GM12891 (cell line): ENCODE measurements at places on chromosomes 1 and 21.

DNA sequence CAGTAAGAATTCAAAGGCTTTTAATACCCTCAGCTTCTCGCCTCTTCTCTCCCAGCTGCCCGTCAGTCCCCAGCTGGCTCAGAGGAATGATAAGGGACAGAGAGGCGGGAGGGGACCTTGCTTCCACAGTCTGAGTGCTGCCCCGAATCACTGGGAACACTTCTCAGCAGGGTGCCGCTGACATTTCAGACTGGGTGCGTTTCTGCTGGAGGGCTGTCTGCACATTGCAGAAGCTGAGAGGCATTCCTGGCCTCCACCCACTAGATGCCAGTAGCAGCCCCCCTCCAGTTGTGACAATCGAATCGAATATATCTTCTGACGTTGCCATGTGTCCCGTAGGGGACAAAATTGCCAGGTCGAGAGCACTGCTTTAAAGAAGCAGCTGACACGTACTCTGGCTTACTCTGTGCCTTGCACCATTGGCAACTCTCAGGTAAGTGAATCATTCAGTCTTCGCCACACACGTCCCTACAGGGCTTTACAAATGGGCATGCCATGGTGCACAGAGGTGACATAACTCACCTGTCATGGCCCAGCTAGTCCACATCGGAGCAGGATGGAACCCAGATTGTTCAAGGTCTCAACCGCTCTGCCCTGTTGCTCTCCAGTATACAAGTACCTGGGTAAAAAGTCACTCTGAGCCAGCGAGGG, 23.9 kb downstream of the CTNNBIP1 start:
- no peak for DNase-seq

DNA sequence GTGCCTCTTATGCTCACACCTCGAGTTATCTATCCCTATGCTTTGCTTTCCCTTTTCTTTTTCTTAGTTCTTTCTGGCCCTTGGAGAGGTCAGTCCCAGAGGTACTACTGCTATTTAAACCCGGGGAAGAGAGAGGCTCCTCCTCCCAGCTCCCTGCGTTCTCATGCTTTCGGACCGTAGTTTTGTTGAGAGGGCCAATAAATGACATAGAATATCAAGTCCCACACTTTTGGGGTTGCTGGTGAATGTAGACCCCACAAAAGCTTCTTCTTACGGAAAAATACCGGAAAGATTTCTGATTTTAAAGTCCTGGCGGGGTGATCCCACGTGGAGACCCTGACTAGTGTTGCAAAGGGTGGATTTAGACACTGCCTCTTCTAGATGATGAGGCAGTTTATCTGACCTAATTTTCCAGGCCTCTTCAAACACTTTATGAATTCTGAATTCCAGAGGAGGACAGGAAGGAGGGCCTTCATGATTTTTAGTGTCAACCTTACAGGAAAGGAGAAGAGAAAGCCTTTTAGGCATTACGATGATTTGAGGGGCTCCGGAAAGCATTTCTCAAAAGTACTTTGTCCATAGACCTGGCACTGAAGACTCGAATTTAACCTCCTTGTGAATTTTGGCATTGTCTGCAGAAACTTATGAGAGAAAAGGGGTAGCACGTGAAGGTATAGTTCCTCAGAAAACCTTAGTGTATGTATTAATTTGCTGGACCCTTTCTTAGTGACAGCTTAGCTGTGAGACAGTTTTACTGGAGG, 694 bp downstream of the TMEM167B start:
- DNase-seq = no peak

DNA sequence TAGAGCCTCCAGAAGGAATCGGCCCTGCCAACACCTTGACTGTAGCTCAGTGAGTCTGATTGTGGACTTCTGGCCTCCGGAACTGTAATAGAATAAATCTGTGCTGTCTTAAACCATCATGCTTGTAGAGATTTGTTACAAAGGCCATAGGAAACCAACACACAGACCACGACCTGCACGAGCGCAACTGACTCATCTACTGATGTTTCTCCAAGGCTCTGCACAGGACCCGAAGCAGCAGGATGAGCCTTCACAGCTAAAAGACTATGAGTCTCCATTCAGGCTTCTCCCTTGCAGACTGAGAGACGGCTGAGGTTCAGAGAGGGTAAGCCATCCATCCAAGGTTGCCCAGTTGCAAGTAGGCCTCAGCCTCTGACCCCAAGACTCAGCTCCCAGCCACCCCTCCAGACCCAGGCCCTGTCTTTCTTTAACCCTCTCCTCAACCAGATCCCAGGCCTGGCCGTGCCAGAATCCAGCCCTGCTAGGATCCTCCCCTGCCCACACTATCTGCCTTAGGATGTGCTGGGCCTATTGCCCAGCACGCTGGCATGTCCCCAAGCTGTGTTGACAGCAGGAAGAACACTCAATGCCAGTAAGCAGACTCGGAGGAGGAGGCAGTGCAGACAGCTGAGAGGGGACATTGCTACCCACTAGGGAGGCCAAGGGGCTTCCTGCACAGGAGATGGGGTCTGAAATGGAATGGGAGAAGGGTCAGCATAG, 109.0 kb downstream of the HMGB4 start:
- DNase-seq = no peak

- DNase-seq = no peak
Measured at GRCh38 chr1:160607011-160607671, 27.8 kb upstream of the CD84 start.

DNA sequence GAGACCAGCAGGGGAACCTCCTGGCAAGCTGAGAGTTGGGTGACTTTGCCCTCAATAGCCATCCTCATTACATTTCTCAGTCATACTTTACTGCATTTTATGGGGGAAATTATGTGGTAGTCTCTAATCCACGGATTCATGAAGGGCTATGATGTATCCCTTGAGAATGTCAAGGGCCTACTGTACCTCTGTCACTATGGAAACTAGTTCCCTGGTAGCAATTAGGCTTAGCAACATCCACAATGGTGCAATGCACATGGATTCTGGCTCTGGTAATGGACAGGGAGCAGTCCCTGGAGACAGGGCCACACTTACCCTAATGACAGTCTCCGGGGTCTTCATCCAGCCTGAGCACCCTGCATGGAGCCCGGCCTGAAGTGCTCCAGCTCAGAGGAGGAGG, 26.5 kb downstream of the LRRN2 start:
- DNase-seq = no peak

DNA sequence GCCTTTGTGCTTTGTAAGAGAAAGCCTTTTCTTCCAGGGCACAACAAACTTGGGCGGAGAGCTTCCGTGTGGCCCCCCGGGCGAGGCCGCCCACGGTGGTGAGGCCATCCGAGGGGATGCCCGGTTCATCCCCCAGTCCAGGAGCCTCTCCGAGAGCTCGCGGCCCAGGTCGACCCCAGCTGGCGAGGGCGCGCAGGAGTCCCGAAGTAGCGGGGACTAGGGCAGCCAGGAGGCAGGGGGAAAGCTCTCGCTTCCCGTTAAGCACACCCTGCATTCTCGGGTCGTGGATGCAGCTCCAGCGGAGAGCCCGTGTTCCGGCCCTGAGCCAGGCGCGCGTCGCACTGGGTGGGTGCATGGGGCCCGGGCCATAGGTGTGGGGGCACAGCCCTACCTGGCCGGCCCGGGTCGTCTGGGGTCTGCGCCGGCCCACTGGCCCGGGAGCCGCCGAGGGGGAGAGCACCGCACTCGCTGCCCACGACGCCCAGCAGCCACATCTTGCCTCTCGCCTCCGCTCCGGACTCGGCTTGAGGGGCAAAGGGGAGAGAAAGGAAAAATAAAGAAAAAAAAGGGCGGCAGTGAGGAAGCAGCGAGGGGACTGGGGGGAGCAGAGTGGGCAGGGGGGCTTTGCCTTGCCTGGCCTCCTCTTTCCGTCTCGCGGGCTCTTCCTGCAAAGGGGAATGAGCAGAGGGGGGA, 1.8 kb downstream of the RNF220 start:
- DNase-seq = no peak
